EL (cell line): ENCODE measurements at places on chromosomes 1 and 21.

GRCh38 chr21:46157987-46158451 is 2.6 kb upstream of the FTCD start:
- DNase-seq = no peak

DNA sequence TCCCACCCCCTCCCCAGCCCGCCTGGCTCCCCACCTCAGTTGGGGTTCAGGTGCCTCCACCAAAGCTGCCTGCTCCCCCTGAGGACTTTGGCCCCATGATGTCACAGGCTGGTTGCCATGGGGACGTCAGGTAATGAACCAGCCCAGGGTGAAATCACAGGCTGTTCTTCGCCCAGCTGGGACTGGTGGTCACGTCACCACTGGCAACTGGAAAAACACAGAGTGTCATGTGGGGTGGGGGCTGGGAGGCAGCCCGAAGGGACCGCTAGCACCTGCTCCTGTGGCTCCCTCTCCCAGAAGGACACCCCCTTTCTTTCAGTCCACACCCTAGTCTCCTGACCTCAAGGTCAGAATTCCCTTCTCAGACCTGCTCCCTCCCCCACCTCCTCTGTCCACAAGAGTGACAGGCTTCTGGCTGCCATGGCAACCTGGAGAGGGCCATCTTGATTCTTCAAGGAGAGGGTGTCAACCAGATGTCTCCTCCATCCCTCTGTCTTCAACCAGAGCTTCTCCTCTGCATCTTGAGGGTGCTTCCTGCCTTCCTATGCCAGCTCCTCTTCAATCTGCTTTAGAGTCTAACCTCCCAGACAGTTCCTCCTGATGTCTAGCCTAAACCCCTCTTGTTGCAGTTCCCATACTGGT is 6.2 kb downstream of the FAM131C start:
- no peak for DNase-seq

GRCh38 chr1:29831500-29832117 is 595.3 kb downstream of the PTPRU start:
- no peak for DNase-seq

- DNase-seq = no peak
Measured at GRCh38 chr1:112626193-112626592, 6.6 kb downstream of the CAPZA1 start.

- DNase-seq = no peak
Measured at GRCh38 chr1:232675260-232675659, 45.3 kb upstream of the SIPA1L2 start.

DNA sequence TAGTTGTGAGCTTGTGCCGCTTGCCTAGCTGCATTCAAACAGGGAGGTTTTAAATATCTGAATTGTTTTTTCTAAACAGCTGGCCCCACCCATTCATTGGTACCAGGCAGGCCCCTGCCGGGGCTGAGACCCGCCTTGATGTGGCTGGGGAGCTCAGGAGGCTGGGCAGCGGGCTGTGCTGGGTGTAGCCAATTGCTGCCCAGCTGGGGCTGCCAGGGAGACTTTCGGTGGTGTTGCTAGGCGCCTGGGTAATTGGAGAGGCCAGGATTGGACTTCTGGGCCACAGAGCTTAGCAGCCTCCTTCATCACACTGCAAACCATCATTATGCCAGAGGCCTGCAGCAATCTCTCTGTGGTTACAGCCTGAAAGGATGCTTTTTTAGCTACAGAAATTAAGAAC is 12.2 kb downstream of the RHBDL2 start:
- no peak for DNase-seq

- DNase-seq = no peak
Measured at GRCh38 chr1:27906759-27907158, 28.0 kb upstream of the SMPDL3B start.
